ENCODE measurements at places on chromosomes 3 and 15.

DNA sequence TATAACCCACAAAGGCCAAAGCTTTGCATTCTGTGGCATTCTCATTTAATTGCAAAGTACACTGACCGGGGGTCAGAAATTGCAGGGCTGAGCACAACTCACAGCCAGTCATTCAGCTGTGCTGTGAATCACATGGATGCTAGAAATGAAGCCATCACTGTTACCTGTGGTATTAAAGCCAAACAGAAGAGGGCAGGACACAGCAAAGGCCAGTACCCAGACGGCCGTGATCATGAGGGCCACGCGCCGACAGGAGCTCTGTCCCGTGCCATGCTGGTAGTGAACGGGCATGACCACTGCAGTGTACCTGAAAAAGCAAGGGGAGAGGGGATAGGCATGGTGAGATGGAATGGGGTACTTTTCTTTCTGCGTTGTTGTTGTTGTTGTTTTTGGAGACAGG lies 31.6 kb downstream of the DRD3 start:
- H3K36me3 ChIP-seq: no peaks in the 10 kb centered on the region
- no peak for DNase-seq
- H3K4me1 ChIP-seq: peaks cover 8% of the 10 kb centered on the region
- H3K27me3 ChIP-seq: no peaks in the 10 kb centered on the region

DNA sequence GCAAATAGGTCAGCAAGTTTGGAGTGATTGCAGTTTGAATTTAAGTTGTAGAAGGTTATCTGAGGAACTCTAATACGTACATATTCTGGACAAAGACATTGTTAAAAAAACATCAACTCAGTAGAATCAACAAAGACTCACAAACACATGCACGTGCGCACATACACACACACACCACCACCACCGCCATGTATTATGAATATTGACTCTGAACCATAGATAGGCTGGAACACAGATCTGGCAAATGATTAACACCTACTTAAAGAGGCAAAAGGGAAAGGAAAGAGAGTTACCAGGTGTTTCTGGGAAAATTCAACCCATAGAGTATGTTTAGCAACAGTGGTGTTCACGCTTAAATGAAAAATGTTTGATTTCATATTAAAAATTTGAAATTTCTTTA lies 334.2 kb upstream of the ALCAM start:
- no peaks in the 10 kb centered on the region for H3K27me3 ChIP-seq
- no peaks in the 10 kb centered on the region for H3K4me1 ChIP-seq
- no peak overlapping the region for H3K4me3 ChIP-seq
- H3K36me3 ChIP-seq: no peaks in the 10 kb centered on the region
- DNase-seq: no peak
- H3K27ac ChIP-seq: no peak overlapping the region

- no peaks in the 10 kb centered on the region for H3K27me3 ChIP-seq
- no peak overlapping the region for H3K4me3 ChIP-seq
- peak; percentile 85 for DNase-seq
- no peak overlapping the region for H3K27ac ChIP-seq
- H3K36me3 ChIP-seq: no peaks in the 10 kb centered on the region
Observed at GRCh38 chr3:12954891-12955650, 113.7 kb upstream of the RPL32 start.

DNA sequence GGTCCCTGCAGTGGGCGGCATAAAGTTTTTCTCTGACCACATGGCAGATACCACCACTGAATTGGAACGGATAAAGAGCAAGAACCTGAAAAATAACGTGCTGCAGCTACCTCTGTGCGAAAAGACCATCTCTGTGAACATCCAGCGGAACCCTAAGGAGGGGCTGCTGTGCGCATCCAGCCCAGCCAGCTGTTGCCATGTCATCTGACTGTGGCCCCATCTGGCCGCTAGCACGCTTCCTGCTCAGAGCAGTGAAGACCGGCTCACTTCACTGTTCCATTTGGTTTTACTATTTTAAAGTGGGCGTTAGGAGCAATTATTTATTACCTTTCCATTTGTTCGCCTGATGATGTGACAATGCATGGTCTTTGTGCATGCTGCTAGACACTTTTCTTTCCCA lies 62.0 kb downstream of the SNRK start:
- no peak overlapping the region for H3K27ac ChIP-seq
- no peak for DNase-seq
- H3K4me1 ChIP-seq: no peaks in the 10 kb centered on the region
- H3K4me3 ChIP-seq: no peak overlapping the region

GRCh38 chr15:79394231-79394630 lies 37.9 kb upstream of the MINAR1 start:
- no peak for DNase-seq
- H3K4me3 ChIP-seq: no peak overlapping the region
- H3K27ac ChIP-seq: no peak overlapping the region
- H3K27me3 ChIP-seq: no peaks in the 10 kb centered on the region
- H3K36me3 ChIP-seq: no peaks in the 10 kb centered on the region
- no peaks in the 10 kb centered on the region for H3K4me1 ChIP-seq

GRCh38 chr3:43254125-43254524 lies 32.2 kb upstream of the SNRK start:
- DNase-seq: no peak
- H3K27me3 ChIP-seq: no peaks in the 10 kb centered on the region
- no peaks in the 10 kb centered on the region for H3K36me3 ChIP-seq
- peaks cover 25% of the 10 kb centered on the region for H3K4me1 ChIP-seq
- H3K27ac ChIP-seq: no peak overlapping the region
- H3K4me3 ChIP-seq: no peak overlapping the region

DNA sequence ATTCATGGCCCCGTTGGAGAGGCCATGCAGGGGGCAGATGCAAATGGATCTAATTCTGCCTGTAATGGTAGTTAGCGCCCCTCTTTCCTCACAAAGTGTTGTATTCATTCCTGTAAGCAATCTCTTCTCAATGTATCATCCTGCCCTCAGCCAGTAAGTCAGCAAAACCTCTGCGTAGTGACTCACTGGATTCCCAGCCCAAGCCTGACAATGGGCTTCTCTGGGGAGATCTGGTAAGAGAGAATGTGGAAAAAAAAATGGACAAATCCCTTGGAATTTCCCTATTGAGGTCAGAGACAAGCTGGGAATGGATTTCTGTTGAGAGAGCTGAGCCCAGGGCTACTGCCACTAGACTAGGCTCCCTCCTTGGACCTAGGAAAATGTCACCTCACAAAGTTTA lies 25.4 kb downstream of the ADPGK start:
- no peak overlapping the region for H3K27ac ChIP-seq
- no peak for DNase-seq
- H3K36me3 ChIP-seq: peaks cover 75% of the 10 kb centered on the region
- H3K4me3 ChIP-seq: no peak overlapping the region

DNA sequence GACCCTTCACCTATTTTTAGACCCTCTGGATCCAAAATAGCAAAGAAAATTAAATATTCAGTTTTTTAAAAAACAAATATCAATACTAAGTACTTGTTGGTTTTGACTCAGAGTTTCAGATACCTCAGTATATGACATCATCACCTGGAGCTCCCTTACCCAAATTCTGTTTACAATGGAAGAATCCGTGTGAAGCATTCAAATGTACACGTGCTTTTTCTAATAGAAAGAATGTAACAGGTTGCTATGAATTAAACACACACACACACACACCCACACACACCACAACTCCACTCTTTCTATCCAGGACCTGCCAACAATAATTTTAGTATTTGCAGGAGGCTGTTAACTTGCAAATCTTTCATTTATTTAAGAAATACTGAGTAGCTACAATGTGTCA lies 221.8 kb downstream of the THRB start:
- H3K4me1 ChIP-seq: no peaks in the 10 kb centered on the region
- H3K4me3 ChIP-seq: no peak overlapping the region
- DNase-seq: no peak

DNA sequence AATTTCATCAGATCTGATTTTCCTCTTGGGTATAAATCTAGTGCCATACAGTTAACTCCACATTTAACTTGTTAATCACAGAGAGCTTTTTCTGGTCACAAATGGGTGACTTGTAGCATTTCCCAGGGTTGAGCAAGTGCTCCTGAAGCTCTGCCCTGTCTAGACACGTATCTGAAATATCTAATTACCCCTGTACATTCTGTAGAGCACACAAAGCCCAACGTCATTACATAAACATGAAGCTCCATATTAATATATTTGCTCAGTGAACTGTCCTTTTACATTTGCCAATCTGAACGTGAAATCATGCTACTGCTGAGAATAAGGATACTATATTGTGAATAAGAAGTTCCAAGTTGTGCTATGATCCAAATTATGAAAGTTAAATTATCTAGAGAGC lies 49.0 kb downstream of the THBS1 start:
- H3K27me3 ChIP-seq: no peaks in the 10 kb centered on the region
- no peak overlapping the region for H3K27ac ChIP-seq
- no peak for DNase-seq

GRCh38 chr3:115245899-115246298 lies 98.8 kb upstream of the ZBTB20 start:
- DNase-seq: no peak
- H3K4me3 ChIP-seq: no peak overlapping the region
- no peaks in the 10 kb centered on the region for H3K27me3 ChIP-seq
- no peaks in the 10 kb centered on the region for H3K4me1 ChIP-seq

GRCh38 chr3:101865751-101866509 lies 16.6 kb downstream of the NFKBIZ start:
- no peak overlapping the region for H3K4me3 ChIP-seq
- H3K4me1 ChIP-seq: no peaks in the 10 kb centered on the region
- no peak for DNase-seq
- H3K27me3 ChIP-seq: no peaks in the 10 kb centered on the region
- H3K27ac ChIP-seq: no peak overlapping the region

DNA sequence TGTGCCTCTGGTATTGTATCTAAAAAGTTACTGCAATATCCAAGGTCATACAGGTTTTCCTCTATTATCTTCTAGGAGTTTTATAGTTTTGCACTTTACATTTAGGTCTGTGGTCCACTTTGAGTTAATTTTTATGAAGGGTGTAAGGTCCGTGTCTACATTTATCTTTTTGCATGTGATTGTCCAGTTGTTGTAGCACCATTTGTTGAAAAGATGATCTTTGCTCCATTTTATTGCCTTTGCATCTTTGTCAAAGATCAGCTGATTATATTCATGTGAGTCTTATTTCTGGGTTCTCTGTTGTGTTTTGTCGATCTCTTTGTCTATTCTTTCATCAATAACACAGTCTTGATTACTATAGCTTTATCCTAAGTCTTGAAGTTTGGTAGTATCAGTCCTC lies 6.7 kb downstream of the CHRNA7 start:
- no peak overlapping the region for H3K27ac ChIP-seq
- no peak overlapping the region for H3K4me3 ChIP-seq
- no peaks in the 10 kb centered on the region for H3K36me3 ChIP-seq
- peaks cover 7% of the 10 kb centered on the region for H3K27me3 ChIP-seq
- DNase-seq: no peak

Data from common myeloid progenitor, CD34-positive (primary cell).